ENCODE measurements at places on chromosomes 1 and 21.

- no peak for DNase-seq
Observed at GRCh38 chr21:37871121-37871862, 45.0 kb downstream of the KCNJ6 start.

DNA sequence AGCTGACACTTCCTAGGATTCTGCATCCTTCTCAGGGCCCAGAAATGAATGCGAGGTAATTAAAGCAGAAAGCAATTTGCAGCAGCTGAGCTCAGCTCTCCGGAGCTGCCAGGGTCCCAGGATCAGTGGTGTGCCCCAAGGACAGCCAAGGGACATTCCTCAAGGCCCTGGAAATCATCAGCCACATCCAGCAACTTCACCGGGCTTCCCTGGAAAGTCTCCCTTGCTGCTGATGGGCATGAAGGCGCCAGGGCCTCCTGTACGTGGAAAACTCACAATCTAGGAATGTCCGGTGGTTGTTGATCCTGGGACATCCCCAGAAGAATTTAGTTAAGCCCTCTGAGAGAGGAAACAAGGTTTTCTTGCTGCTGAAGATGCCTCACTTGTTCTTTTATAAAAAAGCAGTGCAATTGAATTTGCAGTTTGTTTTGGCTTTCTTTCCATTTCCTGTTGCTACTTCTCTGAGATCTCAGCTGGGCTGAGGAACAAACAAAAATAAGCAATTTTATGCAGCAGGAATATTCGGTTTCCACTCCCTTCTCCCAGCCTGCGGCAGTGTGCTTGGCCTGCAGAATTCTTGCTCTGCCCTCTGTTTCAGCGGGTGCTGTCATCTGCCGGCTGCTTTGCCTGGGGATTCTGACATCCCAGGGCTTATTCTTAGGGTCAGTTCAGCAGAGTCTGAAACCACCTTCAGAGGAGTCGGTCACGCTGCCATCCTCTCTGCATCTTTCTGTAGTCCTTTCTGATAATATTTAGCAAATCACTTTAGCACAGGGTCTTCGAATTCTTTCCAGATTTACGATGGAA, 85.9 kb downstream of the TCP10L start:
- DNase-seq: no peak

DNA sequence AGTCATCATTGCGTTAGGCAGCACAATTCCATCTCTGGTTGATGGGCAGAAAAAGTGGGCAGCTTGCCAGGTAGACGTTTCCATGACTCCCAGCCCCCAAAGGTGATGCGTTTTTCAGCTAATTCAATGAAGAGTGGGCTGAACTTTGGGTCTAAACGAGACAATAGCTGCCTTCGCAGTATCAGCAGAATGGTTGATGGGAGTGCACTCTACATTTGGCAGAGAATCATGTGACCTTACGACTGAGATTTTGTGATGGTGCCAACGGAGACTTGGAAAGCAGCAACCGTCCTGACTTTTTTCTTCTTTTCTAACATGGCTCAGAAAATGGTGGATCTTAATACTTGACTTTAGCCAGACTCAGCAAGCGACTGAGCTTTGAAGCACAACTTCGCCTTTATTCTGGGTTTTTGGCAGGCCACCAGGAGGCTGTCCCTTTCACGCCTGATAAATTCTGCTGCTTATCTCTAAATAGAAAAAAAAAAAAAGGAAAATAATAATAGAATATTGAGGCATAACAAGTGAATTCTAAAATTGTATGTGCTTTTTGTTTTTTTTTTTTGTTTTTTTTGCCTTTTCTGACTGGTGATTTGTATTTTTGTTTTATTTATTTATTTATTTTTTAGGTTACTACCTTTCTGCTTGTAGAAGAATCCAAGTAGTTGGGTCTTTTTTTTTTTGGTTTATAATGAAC, 804.8 kb downstream of the USP25 start:
- no peak for DNase-seq

DNA sequence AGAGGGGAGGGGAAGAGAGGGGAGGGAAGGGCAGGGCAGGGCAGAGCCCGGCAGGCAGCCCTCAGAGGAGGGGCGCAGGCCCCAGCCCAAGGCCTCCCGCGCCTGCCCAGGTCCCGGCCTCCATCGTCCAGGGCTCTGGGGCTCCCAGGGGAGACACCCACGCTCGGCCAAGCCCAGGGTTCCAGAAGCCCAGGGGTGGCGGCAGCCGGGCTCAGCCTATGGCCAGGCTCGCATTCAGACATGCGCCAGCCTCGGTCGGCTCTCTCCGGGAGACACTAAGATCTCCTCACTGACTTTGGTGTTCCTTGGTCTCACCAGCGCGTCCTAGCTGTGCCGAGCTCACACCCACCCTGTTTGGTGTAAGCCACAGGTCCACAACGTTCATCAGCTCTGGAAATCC, 7.1 kb upstream of the ANKRD65 start:
- no peak for DNase-seq

- DNase-seq: no peak
Observed at GRCh38 chr1:116178837-116179236, 67.6 kb downstream of the MAB21L3 start.

GRCh38 chr1:206962272-206962671, 8.0 kb downstream of the FCAMR start:
- DNase-seq: no peak

DNA sequence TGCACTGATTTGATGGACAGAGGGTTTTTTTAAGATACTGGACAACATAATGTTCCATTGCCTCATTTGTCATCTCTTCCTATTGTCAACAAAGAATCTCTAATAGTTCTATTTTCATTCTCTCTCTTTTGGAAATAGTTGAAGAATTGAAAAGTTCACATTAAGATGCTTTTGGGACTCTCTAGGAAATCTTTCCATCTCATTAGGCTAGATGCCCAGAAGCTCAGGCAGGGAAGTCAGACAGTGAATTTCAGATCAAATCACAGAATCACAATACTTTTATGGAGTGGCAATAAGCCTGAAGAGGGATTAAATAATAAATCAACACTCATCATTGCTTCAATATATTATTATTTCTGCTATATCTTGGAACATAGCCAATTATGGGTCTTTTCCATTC, 29.2 kb downstream of the NEGR1 start:
- DNase-seq: no peak

GRCh38 chr1:192749349-192749748, 59.5 kb upstream of the RGS2 start:
- DNase-seq: no peak

- DNase-seq: no peak
Observed at GRCh38 chr1:57311411-57311810, 112.4 kb downstream of the DAB1 start.

GRCh38 chr1:215133532-215133931, 51.0 kb downstream of the KCNK2 start:
- no peak for DNase-seq

- no peak for DNase-seq
Observed at GRCh38 chr1:172185211-172185610, 235.3 kb upstream of the C1orf105 start.

GRCh38 chr21:21664871-21665270, 666.7 kb downstream of the NCAM2 start:
- DNase-seq: no peak

- DNase-seq: no peak
Observed at GRCh38 chr1:155136748-155137147, 1.1 kb downstream of the SLC50A1 start.

All from NCI-H146 (cell line).